GM23338 (cell line): ENCODE measurements at places on chromosomes 11 and 22.

GRCh38 chr11:19660076-19660475, 52.6 kb upstream of the NAV2 start:
- H3K27ac ChIP-seq: no peak overlapping the region
- no peaks in the 10 kb centered on the region for H3K36me3 ChIP-seq
- H3K27me3 ChIP-seq: no peaks in the 10 kb centered on the region

DNA sequence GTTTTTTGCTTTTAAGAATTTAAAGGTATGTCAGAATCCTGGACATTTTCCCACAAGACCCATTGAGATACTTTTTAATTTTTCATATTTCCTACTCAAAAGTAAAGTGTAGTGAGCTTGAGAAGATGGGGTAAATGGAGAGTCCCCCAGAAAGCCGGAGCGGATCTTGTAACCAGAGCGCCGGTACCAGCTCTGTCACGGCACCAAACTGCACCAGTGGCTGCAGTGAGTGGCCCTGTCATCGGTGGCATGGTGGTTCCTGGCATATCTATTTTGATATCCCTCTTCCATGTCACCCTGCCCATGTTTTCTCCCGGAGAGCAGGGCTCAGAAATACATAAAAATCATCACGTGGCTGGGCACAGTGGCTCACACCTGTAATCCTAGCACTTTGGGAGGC, 19.3 kb downstream of the DDX25 start:
- H3K36me3 ChIP-seq: no peaks in the 10 kb centered on the region
- no peak overlapping the region for H3K4me3 ChIP-seq
- no peaks in the 10 kb centered on the region for H3K4me1 ChIP-seq
- H3K27me3 ChIP-seq: no peaks in the 10 kb centered on the region

- no peaks in the 10 kb centered on the region for H3K27me3 ChIP-seq
- no peaks in the 10 kb centered on the region for H3K36me3 ChIP-seq
These were observed 120.0 kb upstream of the BDNF start for GRCh38 chr11:27820249-27820648.

- no peak overlapping the region for H3K4me3 ChIP-seq
- no peak for DNase-seq
- H3K27me3 ChIP-seq: no peaks in the 10 kb centered on the region
These were observed 11.1 kb downstream of the CELSR1 start for GRCh38 chr22:46526244-46526839.

DNA sequence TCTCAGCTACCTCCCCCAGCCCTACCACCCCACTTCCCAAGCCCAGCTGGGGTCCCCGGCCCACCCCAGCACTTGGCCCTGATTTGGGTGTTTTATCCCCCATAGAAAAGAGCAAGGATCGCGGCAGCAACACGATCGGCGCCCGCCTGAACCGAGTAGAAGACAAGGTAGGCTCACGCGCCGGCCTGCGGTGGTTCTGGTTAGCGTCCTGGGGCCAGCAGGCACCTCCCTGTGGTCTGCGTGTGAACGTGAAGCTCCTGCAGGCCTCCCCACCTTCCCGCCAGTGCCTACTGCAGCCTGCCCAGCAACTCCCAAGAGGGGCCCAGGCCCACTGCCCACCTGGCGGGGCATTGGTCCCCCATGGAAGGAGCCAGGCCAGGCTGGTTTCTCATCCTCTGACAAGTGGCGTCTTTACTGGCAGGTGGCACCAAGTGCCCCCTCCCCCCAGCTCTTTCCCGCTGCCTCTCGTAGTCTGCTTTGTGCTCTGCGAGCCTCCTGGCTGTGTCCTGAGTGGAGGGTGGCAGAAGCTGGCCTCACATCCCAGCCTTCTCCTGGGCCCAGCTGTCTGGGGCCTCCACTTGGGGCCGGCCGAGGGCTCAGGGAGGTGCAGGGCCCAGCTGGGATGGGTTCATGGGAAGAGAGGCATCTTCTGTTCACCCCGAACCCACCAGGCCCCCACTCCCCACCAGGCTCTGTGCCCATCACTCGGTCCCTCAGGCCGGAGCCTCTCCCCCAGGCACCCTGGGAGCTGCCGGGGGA, 78.3 kb upstream of the KCNQ1OT1 start:
- peaks cover 5% of the 10 kb centered on the region; the same call in 1 of the 2 replicates for H3K4me1 ChIP-seq
- no peak for DNase-seq
- no peaks in the 10 kb centered on the region for H3K36me3 ChIP-seq
- H3K4me3 ChIP-seq: no peak overlapping the region
- H3K27ac ChIP-seq: no peak overlapping the region

DNA sequence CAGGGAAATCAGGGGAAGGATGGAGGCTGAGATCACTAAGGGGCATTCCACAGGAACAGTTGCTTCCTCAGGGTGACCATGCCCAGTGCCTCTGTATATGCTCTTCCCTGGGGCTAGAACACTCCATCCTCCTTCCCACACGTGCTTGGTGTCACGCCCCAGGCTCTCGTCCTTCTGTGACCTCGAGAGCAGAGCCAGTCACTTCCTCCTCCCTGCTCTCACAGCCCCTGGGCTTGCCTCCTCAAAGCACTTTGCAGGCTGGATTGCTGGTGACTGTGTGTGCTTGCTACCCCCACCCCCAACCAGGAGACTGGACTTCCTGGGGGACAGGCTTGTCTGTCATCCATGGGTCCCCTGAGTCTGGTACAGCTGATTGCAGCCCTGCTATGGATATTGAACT, 56.5 kb upstream of the AMPD3 start:
- 0 out of 2 replicates have a peak, but pooled peaks cover 5% of the 10 kb centered on the region for H3K4me1 ChIP-seq
- no peaks in the 10 kb centered on the region for H3K36me3 ChIP-seq
- DNase-seq: no peak
- H3K4me3 ChIP-seq: no peak overlapping the region
- no peak overlapping the region for H3K27ac ChIP-seq

- no peak overlapping the region for H3K27ac ChIP-seq
- H3K4me3 ChIP-seq: peak overlapping the region; percentile 6; the same call in 1 of the 2 replicates
- no peaks in the 10 kb centered on the region; the same call in 1 of the 2 replicates for H3K36me3 ChIP-seq
These were observed 96.0 kb upstream of the BDNF start for GRCh38 chr11:27795955-27796861.
